H54 (cell line): ENCODE measurements at places on chromosomes 4 and X.
A peak's percentile ranks its signal among the peaks of the same experiment; 100 is the strongest.

DNA sequence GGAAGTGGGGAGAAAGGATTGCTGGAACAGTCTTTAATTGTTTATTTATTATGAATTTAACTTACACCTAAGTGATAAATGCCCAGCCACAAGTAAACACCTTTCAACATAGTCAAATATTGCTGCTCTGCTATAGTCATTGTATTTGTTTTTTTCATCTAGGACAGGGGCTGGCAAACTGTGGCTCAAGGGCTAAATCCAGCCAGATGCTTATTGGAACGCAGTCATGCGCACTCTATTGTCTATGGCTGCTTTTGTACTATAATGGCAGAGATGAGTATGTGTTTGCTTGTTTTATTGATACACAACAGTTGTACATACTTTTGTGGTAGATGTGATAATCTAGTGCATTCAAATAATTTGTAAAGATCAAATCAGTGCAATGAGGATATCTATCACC is 95.3 kb downstream of the ZAR1 start:
- no peak for DNase-seq

GRCh38 chr4:139207873-139208403 is 30.9 kb upstream of the ELF2 start:
- no peak for DNase-seq

GRCh38 chr4:26937139-26937538 is 76.5 kb downstream of the STIM2 start:
- DNase-seq: no peak

DNA sequence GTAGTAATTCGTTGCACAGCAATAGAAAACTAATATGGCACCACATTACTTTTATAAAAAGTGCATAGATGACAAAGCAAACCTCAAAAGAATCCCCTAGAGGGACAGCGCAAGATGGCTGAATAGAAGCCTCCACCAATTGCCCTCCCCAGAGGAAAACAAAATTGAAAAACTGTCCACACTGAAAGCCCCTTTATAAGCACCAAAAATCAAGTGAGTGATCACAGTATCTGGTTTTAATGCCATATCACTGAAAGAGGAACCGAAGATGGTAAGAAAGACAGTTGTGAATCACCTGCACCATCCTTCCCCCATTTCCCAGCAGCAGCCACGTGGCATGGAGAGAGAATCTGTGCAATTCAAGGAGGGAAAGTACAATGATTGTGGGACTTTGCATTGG is 522.2 kb downstream of the GLUD2 start:
- no peak for DNase-seq

GRCh38 chr4:22515888-22516541 is at the start of gene ADGRA3:
Gene ADGRA3 (minus strand): TSS chr4:22516066. CDS start chr4:22515784, 282 bp downstream.
- DNase-seq: peak; percentile 57

- no peak for DNase-seq
Measured at GRCh38 chrX:108736509-108737479, at the start of gene IRS4. Gene IRS4 (minus strand): TSS chrX:108736563.

DNA sequence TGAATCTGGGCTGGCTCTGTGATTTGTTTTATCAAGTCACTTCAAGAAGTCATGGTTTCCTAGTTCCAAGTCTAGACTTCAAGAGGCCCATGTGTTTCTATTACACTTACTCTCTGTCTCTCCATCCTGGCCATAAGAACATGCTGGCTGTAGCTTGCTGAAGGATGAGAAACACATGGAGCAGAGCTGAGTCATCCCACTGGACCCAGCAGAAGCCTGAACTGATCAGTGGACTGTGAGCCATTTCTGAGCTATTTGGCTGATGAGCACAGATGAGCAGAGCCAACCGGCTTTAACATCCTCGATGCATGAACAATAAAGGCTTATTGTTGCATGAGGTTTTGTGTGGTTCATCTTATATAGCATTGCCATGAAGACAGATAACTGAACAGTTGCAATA is 290.6 kb upstream of the BOD1L1 start:
- DNase-seq: peak; percentile 2

GRCh38 chr4:163485589-163485988 is 8.9 kb upstream of the TMA16 start:
- no peak for DNase-seq

DNA sequence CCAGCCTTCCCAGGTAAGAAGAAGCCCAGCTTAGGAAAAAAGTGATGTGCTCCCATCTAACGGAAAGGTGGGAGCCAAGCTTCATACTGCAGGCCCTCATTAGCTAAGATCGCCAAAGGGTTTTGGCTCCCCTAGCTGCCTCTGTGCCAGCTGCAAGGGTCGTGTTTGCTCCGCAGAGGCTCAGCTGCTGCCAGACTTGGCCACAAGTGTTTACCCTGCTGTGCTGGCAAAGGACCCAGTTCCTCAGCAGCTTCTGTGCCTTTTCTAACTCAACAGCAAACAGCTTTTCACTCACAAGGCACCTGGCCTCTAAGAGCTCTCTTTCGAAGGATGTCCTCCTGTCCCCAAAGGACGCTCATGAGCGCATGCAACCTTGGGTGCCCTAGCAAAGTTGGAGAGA is 12.2 kb upstream of the VMA21 start:
- no peak for DNase-seq

GRCh38 chr4:76430519-76431388 is 4.3 kb upstream of the SHROOM3 start:
- no peak for DNase-seq

- peak; percentile 41 for DNase-seq
Measured at GRCh38 chr4:98260047-98260578, 1.1 kb upstream of the RAP1GDS1 start.

- DNase-seq: no peak
Measured at GRCh38 chrX:148572337-148572736, 71.9 kb downstream of the AFF2 start.

DNA sequence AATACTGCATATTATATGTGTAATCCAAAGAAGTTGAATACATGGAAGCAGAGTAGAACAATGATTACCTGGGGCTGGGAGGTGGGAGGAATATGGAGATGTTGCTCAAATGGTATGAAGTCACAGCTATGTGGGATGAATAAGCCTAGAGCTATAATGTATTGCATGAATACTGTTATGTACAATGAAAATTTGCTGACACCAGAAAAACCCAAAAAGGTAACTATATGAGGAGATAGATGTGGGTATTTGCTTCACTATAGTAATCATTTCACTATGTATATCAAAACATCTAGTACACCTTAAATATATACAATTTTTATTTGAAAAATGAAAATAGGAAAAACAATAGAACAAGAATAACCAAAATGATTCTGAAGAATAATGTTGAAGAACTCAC is 11.2 kb downstream of the PAGE3 start:
- DNase-seq: no peak

GRCh38 chr4:67545199-67546003 is at the start of gene CENPC:
Gene CENPC (minus strand): TSS chr4:67545503. CDS start chr4:67545355, 148 bp downstream.
- DNase-seq: peak; percentile 61

DNA sequence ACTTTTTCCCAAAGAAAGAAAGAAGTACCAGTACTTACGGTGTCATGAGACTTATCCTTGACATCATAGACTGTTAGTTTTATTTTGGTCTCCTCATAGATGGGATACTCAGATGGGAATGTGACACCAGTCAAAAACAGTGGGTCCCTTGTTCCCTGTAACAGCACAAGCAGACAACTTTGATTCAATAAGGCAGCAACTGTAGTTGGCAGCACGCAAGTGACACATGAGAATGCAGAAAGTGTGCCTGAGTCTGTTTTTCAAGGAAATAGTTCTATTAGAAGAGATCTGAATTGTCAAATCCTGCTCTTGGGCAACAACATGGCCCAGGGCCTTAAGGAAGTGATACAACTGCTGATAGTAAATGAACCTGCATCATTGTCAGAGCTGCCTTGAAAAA is 443.2 kb downstream of the INPP4B start:
- no peak for DNase-seq

DNA sequence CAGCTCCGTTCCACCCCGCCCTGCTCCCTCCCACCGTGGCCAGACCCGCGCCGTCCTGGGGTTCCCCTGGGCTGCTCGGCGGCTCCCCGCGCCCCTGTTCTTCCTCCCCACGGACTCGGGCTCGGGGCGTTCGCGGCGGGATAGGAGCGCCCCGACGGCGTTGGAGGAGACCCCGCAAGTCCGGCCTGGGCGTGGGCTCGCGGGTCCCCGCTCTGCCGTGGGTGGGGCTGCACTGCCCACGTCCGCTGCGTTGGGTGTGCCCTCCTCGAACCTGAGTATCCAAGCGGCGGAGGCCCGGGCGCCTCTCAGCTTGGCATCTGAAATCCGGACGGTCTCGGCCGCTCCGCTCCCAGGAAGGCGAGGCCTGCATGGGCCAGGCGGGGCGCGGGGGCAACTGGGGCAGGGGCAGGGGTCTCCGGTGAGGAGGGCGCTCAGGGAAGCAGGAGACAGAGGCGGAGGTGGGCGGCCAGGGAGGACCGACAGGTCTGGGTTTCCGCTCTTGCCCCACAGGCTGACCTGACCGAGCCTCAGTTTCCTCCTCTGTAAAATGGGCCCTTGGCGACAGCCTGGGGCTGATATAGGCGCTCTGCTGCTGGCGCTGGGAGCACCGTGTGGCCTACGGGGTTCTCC is 12.0 kb upstream of the NAT8L start:
- DNase-seq: no peak

GRCh38 chr4:164011791-164012190 is 517.3 kb downstream of the TMA16 start:
- DNase-seq: no peak

DNA sequence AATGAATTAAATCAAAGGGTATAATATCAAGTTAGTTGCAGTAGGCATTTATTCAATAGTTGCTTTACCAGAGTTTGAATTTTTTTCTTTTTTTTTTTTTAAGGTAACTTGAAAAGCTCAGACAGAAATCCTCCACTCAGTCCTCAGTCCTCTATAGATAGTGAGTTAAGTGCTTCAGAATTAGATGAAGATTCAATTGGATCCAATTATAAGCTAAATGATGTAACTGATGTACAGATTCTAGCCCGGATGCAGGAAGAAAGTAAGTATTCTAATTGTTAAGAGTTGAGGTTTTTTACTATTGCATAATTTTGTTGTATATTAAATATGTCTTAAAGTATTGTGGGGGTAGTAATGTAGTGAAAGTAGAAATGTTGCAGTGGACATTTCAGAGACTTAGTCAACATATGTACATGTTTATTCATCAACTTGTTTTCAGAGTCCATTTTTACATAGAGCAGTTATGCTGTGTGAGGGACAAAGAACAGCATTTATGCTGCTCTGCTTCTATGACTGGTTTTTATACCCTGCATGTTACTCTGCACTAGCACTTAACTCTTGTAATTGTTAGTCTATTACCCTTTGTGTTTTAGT is 38.4 kb downstream of the SLAIN2 start:
- DNase-seq: no peak

- no peak for DNase-seq
Measured at GRCh38 chr4:108465886-108466500, 154.4 kb upstream of the RPL34 start.

DNA sequence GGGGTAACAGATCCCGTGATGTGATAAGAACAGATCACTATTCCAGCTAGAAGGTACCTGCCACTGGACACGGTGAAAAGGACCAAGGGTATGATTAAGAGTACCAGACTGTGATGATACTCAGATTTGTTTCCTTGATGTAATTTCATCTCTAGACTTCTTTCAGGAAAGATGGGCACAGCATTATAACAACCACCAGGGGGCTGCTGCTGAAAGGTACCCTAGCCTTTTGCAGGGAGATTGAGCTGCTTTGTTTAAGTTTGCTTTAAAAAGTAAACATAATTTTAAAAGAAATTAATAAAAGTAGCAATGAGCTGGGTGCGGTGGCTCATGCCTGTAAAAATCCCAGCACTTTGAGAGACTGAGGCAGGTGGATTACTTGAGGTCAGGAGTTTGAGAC is 145.4 kb downstream of the EMCN start:
- no peak for DNase-seq

DNA sequence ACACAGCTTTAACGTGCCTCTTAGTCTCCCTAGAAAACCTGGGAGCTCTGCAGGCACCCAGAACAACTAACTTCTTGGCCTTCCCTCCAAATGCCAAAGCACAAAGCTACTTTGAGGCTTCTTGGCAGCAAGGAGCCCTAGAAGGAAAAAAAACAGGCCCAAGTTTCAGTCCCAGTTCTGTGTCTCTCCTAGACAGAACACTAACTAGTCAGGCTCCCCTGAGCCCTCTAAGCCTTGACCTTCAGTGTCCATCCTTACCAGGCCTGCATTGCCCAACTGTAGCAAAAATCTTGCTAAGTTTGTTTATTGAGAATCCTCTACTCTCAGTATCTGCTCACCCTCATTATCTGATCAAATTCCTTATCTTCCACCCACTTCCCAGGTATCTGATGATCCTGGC is 79.2 kb downstream of the PAPSS1 start:
- no peak for DNase-seq

DNA sequence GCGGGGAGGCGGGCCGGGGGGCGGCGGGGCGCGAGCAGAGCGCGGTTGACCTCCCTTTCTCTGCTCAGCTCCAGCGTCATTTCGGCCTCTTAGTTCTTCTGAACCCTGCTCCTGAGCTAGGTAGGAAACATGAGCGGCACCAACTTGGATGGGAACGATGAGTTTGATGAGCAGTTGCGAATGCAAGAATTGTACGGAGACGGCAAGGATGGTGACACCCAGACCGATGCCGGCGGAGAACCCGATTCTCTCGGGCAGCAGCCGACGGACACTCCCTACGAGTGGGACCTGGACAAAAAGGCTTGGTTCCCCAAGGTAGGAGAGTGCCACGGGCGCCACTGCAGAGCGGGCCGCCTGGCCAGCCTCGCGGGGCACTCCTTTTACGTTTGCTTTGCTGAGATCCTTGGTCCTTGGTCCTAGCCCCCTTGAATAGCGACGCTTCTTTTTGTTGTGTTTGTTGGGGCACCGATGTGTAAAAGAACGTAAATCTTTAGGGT is at the start of gene HTATSF1:
Gene HTATSF1 (plus strand): TSS at position 37 of the 497 bp plus-strand sequence. CDS start 93 bp downstream, at position 130.
- DNase-seq: no peak

GRCh38 chr4:52987392-52988056 is 125.4 kb downstream of the RASL11B start:
- no peak for DNase-seq

- DNase-seq: no peak
Measured at GRCh38 chr4:47876310-47876709, 38.1 kb downstream of the NFXL1 start.

GRCh38 chrX:46627062-46627461 is 53.5 kb downstream of the CHST7 start:
- no peak for DNase-seq

DNA sequence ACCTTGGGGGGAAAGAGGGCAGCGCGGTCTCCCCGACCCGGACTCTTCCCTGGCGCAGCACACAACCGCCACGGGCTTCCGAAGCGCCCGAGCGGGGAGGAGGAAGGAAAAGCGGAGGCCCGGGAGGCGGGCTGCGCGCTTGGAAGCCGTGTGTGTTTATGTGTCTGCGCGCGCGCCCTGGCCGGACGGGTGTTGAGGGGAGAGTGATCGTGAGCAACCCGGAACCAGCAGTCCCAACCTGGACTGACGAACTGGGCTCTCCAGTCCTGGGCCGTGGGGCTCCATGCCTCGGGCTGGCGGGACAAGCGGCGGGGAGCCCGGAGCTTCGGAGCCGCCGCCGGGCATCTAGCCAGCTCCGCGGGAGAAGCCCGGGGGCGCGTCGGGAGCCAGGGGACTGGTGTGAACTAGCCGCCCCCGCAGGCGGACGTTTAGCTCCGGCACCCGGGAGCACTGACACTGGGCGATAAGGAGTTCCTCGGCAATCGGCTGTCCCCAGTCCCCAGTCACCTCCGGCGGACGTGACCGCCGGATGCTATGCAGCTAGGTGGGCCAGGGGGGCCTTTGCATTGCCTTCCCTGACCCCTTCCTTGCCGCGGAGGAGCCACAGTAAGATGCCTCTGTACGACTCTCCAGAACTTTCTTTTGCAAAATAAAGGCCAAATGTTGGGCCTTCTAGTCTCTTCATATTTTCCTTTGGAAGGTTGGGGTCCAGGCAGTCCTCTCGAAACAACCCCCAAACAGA is 74.8 kb upstream of the BCOR start:
- DNase-seq: no peak
